ENCODE measurements at places on chromosomes 16 and 17.

DNA sequence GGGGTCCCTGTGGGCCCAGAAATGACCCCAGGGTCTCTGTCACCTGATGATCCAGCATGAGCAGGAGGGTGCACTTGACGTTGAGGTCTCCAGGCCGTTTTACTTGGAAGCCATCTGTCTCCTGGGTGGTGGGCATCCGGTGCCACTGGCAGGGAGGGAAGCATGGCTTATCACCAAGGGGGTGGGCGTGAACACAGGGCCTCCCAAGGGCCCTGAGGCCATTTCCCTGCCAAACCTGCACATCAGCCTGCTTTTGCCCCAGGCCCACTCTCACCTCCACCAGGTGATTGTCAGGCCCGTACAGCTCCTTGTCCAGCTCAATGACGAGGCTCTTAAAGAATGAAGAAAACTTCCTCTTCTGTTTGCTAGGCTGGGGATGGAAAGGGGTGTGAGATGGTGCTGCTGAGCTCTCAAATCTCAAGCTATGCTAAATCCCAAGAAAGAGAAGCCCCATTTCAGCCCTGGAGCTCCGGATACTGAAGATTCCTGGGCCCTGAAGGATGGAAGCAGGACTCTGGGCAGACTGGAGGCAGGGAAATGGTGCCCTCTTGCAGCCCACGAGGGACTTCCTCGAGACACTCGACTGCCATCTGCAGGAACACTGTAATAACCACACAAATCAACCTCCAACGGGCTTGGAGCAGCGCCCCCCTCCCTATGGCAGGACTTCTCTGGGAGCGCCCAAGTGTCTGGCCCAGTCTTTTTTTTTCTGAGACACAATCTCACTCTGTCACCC is 7.1 kb upstream of the FTSJ3 start:
- peak; percentile 82 for DNase-seq

- DNase-seq = no peak
Measured at GRCh38 chr17:55704401-55704800, 18.3 kb downstream of the TMEM100 start.

DNA sequence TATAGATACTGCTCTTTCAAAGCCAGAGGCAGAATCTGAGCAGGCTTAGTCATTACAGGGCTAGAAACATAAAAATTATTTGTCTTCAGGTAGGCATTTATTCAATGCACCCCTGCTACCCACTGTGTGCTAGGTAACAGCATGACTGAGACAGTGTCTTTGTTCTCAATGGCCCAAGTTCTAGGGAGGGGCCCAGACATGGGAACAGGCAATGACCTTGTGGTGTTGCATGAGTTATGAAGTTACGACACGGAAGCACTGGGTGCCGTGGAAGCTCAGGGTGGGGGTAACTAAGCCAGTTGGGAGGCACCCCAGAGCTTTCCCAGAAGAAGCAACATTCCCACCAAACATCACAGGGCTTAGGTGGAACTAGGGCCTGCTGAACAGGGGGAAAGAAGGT is 87.0 kb downstream of the CPPED1 start:
- DNase-seq = no peak

DNA sequence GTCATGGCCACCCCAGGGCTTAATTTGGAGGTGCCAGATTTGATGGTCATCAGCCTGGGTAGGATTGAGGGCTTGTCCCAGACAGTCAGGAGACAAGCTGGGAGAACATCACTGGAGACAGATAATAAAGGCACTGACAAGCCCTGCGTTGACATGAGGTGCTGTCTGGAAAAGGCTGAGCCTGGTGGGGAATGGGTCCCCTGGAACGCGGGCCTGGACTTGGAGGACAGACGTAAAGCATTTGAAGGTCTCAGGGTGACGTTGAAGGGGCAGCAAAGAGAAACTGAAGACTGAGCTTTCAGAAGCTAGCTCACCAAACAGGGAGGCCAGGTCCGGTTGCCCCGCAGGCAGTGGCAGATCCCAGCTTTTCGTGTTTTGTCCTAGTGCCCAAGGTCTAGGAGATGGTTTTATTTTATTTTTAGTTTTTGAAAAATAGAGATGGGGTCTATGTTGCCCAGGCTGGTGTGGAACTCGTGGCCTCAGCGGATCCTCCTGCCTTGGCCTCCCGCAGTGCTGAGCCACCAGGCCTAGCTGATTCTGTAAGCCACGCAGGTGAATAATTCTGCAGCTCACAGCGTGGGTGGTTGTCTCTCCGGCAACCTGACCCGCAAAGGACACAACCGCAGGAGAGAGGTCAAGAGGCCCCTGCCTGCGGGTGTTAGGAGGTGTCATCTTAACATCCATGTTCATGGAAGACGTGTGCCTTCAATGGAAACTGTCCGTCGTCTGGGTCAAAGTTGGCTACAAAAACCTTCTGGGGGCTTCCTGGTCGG is 37.6 kb downstream of the METRNL start:
- DNase-seq = no peak

- DNase-seq = no peak
Measured at GRCh38 chr17:74260525-74260850, 13.5 kb upstream of the DNAI2 start.

DNA sequence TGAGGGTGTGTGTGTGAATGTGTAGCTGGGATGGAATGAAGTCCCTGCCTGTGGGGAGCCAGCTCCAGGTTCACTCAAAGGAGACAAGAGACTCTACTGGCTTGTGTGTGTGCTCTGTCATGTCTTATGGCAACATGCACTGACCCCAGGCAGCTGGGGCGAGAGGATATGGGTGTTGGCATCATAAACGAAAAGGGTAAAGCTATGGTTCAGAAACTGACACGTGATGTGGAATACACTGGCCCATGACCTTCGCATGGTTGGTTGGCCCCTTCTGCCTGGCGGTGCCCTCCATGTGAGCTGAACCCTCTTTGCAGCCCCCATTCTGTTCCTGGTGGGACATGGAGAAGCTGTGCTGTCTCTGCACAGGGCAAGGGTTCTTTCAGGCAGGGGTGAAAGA is 21.9 kb downstream of the ZNF750 start:
- DNase-seq = no peak

DNA sequence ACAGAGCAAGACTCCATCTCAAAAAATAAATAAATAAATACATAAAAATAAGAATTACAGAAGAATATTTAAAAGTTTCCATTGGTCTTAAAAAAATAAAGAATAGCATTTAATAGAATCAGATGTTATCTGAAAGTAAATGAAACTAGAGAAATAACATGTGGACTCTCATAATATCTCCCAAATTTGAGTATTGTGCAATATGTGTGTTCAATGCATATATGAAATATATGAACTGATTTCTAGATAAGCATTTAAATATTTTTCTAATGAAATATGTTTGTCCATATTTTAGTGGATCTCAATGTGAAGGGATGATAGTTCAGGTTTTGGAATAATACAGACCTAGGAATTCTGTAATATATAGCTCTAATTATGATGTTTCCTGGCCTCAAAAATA is 265.9 kb upstream of the PMFBP1 start:
- DNase-seq = no peak

- peak; percentile 57 for DNase-seq
Measured at GRCh38 chr17:2034806-2035540, 5.0 kb downstream of the DPH1 start.

All from AG20443 (cell line).